ENCODE measurements at places on chromosomes 3 and 15.

- no peak for DNase-seq
These were observed 29.2 kb upstream of the CYP11A1 start for GRCh38 chr15:74396445-74397238.

GRCh38 chr3:186664119-186664495, 1.7 kb upstream of the HRG start:
- DNase-seq: peak; percentile 24

GRCh38 chr3:112634786-112635541, 6.0 kb downstream of the CCDC80 start:
- DNase-seq: peak; percentile 64

DNA sequence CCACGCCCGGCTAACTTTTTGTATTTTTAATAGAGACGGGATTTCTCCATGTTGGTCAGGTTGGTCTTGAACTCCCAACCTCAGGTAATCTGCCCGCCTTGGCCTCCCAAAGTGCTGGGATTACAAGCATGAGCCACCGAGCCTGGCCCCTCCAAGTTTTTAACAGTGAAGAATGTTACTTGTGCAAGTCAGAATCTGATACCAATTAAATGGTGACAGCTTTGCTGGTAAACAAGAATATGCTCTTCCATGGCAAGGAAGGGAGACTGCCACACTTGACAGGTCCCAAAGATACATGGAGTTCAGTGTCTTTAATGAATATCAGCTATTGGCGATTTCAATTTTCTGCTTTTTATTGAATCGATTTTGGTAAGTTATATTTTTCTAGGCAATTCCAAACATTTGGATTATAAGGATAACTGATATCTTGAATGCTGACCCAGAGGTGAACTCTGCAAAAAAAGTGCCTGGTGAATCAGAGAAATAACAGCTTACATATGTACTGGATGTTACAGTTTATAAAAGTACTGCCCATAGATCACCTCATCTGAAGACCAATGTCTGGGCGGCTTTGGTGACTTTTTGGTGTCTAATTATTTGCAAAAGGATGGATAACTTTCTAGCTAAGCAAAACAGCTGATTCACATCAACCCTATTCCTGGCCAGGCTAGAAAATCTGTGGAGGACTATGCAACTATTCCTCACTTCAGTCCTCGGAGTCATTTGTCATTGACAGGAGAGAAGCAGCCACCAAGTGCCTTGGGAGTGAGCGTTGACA, 1.2 kb downstream of the PARP16 start:
- no peak for DNase-seq

- DNase-seq: no peak
These were observed 527.3 kb downstream of the SHQ1 start for GRCh38 chr3:72320955-72321303.

- DNase-seq: no peak
These were observed 132.6 kb downstream of the TNIK start for GRCh38 chr3:171327441-171328174.

- no peak for DNase-seq
These were observed 7.0 kb upstream of the UBE2Q2 start for GRCh38 chr15:75835990-75836958.

DNA sequence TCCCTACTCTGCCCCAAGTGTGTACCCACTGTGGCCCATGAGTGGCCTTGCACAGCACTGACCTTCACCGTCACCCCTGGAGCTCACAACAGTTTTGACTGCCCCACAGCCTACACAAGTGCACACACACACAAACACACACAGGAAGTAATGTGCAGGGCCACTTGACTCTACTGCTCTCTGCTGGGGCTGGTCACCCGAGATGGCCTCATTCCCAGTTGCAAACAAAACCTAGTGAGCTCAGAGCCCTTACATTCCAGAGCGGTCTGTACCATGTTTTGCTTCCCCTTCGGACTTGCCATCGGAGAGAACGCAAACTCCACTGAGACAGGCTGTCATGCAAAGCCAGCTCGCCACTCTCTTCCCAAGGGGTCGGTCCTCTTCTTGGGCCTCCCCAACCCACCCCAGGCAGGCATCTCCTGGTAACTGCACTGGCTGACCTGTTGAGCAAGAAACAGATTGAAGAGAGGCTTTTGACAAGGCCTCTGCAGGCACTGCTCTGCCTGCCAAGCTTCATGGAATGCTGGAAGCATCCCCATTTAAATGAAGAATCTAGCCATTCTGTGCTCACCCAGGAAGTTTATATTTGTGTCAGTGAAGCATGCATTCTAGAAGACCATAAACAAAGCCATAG, 232.0 kb upstream of the IGF1R start:
- DNase-seq: no peak

- DNase-seq: no peak
These were observed 19.3 kb downstream of the CPOX start for GRCh38 chr3:98574132-98574531.

DNA sequence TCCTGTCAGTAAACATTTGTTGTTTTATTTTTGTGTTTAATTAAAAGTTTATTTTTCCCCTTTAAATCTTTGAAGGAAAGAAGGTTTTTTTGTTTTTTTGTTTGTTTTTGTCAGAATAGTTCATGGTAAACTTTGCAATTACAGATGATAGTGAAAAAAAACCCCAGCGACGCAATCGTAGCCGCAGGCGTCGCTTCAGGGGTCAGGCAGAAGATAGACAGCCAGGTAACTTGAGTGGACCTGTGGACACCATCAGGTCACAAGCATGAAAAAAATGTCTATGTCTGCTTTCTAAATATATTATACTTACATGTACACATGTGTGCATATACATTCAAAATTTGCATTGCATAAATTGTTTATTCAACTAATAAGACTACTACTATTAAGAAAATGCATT, 18.6 kb downstream of the DNAJC19 start:
- DNase-seq: no peak

DNA sequence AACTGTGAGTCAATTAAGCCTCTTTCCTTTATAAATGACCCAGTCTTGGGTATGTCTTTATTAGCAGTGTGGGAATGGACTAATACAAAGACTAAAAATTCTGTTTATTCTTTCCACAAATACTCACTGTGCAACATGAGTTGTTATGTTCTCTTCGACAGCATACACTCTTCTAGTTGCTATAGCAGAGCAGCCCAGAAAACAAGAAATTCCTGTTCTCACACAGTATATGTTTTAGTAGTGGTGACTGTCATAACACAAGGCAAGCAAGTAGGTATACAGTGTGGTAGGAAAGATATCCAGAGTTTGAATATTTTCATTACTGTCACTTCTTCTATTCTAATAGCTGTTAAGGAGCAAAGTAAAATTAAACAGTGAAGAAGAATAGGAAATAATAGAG, 453.3 kb downstream of the ROBO1 start:
- DNase-seq: no peak

- DNase-seq: no peak
These were observed 18.5 kb downstream of the LARP6 start for GRCh38 chr15:70835415-70835814.

- DNase-seq: no peak
These were observed 61.8 kb downstream of the ITGA11 start for GRCh38 chr15:68369931-68370767.

- no peak for DNase-seq
These were observed 40.8 kb downstream of the KAT2B start for GRCh38 chr3:20080956-20081554.

- DNase-seq: no peak
These were observed 95.1 kb upstream of the MEX3B start for GRCh38 chr15:82140886-82141285.
